WERI-Rb-1 (cell line): ENCODE measurements at places on chromosomes 11 and 22.

DNA sequence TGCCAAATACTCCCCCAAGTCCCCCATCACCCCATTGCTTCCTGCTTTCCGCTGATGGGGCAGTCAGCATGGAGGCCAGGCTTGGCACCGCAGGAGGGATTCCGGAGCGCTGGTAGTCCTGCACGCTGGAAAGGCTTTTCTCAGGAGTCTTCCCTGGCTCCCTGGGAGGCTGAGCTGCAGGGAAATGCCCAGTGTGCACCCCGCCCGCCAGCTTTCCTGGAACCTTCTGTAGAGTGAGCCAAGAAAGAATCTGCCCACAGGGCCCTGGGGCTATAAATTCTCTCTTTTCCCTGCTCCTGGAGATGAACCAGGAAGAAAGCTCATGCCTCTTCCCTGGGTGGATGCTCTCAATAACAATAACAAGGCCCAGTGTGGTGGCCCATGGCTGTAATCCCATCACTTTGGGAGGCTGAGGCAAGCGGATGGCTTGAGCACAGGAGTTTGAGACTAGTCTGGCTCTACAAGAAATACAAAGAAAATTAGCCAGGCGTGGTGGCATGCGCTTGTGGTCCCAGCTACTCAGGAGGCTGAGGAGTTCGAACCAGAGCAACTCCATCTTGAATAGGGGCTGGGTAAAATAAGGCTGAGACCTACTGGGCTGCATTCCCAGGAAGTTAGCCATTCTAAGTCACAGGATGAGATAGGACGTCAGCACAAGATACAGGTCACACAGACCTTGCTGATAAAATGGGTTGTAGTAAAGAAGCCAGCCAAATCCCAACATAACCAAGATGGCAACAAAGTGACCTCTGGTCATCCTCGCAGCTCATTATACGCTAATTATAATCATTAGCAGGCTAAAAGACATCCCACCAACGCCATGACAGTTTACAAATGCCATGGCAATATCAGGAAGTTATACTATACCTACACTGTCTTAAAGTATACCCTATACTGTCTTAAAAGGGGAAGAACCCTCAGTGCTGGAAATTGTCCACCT lies 46.4 kb upstream of the FTH1 start:
- no peak for DNase-seq

GRCh38 chr11:33829430-33830141 lies 55.3 kb upstream of the FBXO3 start:
- peak; percentile 70 for DNase-seq

DNA sequence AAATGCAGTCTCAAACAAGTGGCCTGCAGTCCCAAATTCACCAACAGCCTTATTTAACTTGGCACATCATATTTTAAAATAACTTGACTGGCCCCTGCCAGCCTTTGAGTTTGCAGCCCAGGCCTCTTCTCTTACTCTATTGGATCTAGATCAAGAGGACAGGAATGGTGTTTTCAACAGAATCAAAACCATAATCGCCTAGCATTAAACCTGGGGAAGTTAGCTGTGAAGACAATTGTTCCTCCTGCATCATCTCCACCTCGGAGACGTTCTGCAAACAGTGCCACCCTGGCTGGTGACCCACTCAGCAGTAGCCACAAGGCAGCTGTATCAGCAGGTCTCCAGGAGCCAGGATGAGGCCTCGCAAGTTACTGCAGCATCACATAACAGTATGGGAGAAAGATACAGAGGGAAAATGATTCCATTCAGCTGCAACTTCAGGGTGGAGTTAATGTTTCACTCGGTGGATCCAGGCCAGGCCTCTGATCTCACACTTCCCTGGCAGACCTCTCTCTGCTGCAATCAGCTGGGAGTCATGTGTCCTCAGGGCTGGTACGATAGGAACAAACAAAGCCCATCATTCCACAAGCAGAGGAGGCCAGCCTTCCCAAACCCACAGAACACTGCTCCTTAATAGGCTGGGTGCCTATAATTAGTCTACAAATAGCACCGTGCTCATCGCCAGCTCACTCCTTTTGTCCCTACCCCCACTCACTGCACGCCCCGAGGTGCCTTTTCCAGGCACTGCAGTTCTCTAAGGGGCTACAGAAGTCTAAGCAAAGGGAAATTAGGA lies 18.6 kb upstream of the SCN2B start:
- no peak for DNase-seq

DNA sequence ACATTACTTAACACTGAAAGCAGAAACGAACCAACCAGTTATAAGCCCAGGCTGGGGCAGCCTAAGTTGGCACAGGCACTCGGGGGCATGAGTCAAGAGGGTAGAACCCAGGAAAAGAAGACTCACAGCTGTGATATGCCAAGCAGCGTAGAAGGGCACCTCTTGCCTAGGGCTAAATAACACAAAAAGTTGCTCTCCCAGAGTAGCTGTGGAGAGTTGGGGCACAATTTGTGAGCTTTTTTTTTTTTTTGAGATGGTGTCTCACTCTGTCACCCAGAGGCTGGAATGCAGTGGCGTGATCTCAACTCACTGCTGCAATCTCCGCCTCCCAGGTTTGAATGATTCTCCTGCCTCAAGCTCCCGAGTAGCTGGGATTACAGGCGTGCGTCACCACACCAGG lies 8.8 kb downstream of the CLMP start:
- no peak for DNase-seq

GRCh38 chr11:82883853-82884252 lies 16.4 kb downstream of the PRCP start:
- DNase-seq, result no peak

GRCh38 chr11:69364921-69365320 lies 71.0 kb downstream of the MYEOV start:
- no peak for DNase-seq

DNA sequence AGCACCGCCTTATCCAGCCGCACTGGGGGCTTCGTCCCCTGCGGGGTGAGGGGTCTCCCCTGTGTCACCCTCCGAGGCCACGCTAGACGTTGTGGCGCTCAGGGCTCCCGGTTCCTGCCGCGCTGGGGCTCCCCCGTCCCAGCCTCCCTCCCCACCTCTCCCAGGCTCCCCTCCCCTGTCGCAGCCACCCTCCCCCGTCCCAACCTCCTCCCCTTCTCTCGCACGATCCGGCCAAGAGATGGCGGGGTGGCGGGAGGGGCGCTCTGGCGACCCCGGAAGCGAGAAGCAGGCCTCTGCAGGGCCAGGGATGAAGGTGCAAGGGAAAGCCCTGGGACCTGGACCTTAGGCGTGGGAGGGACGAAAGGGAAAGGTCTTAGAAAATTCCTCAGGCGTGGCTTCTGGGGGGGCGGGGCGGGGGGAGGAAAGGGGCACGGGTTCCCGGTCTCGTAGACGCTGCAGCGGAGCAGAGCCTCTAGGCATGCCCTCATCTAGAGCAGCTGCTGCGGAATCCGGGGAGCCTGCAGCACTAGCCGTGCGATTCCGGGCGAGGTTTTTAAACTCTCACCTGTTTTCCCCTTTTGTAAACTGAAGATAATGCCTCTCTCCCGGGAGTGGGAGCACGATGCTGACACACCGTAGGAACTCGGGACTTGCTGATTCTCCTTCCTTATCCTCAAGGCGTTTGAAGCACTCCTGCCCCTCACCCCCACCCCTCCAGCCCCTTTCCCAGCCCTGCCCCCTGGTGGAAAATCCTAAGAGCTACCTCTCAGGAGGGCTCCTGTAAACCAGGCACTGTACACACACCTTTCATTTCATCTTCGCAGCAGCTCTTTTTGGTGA lies 14.4 kb downstream of the KCNJ5 start:
- DNase-seq, result no peak

DNA sequence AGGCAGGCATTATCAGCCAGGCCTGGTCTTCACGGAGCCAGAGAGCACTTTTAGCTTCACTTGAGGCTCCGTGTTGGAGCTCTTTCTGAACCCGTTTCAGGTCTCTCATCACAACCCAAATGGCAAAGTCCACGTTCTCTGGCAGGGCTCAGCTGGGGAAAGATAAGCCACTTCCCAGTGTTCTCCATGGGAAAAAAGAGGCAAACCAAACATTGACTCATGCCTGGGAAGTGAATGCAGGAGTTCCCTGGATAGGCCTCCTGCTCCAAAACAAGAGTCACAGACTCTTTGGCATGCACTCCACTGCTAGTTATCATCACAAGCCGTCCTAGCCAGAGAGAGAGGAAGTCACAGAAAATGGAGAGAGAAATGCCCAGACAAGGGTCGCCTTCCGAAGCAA lies 11.6 kb downstream of the OPCML start:
- DNase-seq, result no peak
